ENCODE measurements at places on chromosomes 6 and 20.
A peak's percentile ranks its signal among the peaks of the same experiment; 100 is the strongest.

DNA sequence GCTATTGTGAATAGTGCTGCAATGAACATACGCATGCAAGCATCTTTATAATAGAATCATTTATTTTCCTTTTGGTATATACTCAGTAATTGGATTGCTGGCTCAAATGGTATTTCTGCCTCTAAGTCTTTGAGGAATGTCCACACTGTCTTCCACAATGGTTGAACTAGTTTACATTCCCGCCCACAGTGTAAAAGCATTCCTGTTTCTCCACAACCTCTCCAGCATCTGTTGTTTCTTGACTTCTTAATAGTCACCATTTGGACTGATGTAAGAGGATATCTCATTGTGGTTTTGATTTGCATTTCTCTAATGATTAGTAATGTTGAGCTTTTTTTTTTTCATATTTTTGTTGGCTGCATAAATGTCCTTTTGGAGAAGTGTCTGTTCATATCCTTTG, 208.7 kb downstream of the PHF3 start:
- no peak for DNase-seq

DNA sequence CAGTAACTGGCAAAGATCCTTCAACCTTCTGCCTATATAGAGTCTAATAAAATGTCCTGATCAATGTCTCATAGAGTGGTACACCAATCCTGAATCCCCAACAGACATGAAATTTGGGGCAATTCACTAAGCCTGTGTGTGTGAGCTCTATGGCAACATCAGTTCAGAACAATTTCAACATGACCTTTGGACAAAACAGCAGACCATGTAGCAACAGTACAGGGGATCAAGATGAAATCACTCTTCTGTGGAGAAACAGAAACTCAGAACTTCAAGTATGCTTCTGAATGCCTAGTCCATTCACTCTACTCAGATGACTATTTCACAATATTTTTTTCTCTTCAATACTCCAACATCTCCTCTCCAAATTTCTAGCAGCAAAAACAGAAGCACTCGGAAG, 49.1 kb upstream of the OPRM1 start:
- DNase-seq, result no peak

- DNase-seq, result no peak
Observed at GRCh38 chr20:25295386-25296093, 47.7 kb downstream of the PYGB start.

DNA sequence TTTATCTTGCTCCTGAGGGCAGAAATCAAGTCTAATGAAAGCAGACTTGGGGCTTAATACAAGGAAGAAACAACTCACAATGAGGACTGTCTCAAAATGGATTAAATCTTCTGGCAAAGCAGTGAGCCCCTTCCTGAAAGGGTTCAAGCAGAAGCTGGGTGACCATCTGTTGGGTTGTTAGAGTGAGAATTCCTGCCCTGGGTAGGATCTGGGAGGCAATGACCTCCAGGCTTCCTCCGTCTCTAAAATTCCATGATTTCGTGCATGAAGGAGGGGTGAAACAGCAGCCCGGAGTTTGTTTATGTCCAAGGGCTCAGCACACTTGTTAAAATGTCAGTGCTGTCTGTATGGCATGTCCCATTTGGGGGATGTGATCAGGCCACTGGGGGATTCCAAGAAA, 64.0 kb upstream of the KCNK16 start:
- DNase-seq, result no peak

DNA sequence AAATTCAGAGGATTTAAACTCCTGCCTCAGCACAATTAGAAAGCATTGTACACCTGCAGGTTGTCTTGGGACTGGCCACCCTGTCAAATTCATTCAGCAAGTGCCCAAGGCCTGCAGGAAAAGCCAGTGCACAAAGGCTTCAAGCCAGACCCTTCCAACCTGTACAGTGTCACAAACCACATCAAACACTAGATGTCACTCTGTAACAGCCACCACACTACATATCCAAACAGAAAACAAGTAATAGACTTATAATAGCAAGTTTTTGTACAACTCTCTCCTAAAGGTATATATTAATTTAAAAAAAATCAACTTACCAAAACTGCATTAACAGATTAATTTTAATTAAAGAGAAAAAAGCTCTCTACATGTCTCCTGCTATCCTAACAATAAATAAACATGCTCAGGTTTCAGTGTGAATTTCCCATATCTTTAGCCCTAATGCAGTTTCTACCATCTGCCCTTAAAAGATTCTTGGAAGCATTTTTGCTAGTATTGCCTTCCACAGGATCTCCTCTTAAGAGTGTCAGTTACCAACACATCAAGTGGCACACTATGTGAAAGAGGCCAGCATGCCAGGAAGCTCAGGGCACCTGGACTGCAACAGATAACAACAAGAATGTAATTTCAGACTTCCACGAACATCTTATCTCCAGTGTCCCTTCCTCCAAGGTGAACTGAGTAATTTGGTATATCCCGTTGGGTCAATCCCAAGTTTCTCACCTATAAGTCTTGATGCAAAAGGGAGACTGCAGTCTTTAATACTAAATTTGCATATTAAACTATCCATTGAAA, 47.5 kb downstream of the RALGAPA2 start:
- peak; percentile 51 for DNase-seq

- DNase-seq, result no peak
Observed at GRCh38 chr20:13331536-13331935, 110.5 kb downstream of the ISM1 start.

GRCh38 chr20:37885593-37886503, 17.1 kb upstream of the VSTM2L start:
- DNase-seq, result no peak
